Uterus (tissue), 4 donors: ENCODE measurements at places on chromosomes 3 and 15.

DNA sequence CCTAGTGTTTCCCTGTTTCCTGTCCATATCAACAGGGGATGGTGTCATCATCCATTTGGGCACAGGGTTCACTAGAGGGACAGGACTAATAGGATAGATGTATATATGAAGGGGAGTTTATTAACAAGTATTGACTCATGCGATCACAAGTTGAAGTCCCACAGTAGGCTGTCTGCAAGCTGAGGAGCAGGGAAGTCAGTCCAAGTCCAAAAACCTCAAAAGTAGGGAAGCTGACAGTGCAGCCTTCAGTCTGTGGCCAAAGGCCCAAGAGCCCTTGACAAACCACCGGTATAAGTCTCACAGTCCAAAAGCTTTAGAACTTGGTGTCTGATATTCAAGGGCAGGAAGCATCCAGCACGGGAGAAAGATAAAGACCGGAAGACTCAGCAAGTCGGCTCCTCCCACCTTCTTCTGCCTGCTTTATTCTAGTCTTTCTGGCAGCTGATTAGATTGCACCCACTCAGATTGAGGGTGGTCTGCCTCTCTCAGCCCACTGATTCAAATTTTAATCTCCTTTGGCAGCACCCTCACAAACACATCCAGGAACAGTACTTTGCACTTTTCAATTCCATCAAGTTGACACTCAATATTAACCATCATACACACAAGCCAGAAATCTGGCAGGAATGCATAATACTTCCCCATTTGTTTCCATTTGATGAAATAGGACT is 43.4 kb downstream of the CD200 start:
- DNase-seq, result no peak

DNA sequence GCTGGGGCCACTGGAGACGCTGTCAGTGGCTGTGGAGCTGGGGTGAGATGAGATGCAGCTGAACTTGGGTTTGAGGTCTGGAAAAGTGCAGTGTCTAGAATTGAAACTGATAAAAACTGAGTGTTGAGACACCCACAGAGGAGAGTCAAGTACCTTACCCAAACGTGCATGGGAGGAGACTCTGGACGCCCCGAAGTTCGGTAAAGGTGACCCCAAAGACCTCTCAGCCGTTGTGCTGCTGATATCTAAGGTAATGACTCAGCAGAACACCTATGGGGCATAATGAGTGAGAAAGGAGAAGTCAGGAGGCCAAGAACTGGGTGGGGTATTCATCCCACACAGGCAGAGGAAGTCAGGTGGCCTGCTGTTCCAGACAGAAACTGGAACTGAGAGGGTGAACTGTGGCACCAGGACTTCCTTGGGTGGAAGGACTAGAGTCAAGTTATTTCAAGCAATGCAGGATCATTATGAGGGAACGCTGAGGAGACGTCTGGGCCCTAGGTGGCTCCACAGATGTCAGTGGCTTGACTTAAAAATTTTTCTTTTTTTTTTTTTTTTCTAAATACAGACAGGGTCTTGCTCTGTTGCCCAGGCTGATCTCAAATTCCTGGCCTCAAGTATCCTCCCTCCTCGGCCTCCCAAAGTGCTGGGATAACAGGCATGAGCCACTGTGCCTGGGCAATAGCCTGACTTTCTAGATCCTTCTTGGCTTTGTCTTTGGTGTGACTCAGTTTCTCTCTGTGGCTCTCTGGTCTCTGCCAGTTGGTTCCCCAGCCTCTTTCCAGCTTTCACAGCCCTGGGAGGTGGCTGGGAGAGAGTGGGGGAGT is 67.6 kb upstream of the GCNT3 start:
- no peak for DNase-seq

DNA sequence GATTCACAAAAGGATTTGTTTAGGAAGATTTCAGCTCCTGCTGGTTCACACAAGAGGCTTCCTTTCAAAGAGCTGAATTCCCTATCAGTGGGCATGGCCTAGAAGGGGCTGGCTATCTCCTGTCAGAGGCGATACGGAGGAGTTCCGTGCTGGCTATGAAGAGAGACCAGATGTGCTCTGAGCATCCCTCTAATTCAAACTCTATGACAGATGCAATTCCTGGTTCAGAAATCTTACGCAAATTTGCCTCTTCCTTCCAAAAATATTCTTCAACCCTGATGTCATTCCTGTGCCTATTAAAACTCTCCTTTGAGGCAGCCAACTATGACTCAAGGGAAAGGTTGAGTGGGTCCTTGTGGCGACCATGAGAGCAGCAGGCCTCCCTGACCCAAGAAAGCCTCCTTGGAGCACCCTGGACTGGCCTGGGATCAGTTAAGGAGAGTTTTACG is 139.3 kb upstream of the HES1 start:
- DNase-seq, result no peak

DNA sequence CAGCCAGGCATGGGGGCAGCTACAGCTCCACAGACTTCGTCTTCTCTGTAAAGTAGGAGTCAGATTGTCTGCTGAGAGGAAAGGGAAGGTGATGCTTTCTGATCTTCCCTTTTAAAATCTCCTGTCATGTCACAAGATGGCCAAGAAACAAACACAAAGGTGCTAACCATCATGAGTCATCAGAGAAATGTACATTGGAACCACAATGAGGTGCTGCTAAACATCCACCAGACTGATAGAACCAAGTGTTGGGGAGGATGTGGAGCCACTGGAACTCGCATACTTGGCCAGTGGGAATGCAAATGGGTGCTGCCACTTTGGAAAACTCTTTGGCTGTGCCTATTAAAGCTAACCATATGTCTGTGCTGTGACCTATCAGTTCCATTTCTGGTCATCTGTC is 268.8 kb downstream of the SLCO3A1 start:
- no peak for DNase-seq

DNA sequence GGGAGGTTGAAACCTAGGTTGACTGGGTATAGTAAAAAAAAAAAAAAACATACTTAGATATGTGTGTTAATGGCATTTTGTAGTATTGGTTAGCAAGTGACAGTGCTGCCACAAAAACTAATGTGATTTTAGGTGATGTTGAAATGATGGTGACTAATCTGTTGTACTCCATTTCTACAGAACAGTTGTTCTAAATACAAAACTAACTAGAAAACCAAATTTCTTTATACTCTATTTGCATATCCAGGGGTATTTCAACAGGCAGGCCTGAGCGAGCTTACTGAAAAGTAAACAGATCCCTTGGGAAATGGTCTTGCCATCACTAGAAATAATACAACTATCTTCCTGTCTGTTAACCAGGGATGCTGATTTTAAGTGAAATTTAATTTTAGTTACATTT is 20.5 kb downstream of the TSC22D2 start:
- DNase-seq, result no peak
